ENCODE measurements at places on chromosomes 7 and 10.

DNA sequence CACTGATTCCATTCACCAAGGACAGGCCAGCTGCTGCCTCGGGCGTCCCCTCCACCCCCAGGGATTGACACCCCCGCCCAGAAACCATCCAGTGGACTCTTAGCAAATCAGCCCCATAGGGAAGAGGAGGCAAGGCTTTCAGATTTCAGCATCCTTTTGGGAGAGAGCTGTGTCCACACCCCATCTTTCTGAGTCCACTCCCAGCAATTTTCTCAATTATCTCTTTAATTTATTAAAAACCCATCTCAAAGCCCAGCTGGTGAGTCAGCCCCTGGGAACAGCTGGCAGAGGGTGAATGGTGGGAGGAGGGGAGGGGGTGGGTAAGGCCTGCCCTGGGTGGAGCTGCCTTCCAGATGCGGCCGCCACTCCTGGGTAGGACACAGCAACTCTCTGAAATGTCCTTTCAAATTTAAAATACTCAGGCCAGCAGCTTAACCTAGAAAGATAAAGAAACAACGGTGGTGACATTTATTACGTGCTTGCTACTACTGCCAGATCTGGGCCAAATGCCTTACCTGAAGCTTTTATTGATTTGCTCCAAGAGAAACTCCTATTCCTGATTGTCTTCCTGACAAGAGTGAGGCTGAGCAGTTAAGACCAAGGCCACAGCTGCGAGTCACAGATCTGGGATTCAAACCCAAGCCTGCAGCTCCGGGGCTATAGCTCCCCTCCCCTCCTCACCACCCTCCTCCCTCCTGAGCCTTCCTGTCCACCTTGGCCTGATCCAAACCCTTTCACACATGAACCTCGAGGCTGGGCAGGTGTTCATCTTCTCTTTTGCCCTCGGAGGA, 120.4 kb downstream of the RGS10 start:
- no peak for DNase-seq

DNA sequence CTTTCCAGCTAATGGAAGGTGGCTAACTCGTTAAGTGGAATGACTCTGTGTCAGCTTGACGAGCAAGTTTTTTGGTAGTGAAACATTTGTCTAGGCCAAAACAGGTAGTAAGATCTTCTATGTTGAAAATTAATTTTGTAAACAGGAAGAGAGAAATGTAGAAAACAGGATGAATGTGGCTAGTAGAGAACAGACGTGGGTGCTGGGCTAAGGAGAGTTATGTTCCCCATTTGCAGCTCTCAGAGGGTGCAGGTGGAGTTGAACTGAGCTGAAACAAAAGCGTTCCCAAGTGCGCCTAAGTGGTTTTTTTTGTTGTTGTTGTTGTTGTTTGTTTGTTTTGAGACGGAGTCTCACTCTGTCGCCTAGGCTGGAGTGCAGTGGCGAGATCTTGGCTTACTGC, 59.5 kb upstream of the SRPK2 start:
- no peak for DNase-seq

DNA sequence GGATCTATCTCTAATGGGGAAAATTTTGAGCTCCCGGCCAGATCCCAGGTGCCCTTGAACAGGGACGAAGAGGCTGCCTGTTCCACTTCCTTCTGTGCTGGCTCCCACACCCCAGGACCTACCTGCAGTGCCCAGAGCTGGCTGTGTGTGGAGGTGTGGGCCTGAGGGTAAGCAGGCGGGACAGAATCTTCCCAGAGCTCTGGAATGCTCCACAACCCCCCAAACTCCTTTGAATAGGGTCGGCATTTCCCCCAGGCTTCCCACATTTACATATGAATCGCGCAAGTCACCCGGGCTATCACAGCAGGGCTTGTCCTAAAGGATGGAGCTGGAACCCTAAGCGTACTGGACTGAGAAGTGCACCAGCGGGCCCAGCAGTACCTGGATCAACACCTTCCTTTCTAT, 95.9 kb downstream of the DNMBP start:
- DNase-seq: no peak

DNA sequence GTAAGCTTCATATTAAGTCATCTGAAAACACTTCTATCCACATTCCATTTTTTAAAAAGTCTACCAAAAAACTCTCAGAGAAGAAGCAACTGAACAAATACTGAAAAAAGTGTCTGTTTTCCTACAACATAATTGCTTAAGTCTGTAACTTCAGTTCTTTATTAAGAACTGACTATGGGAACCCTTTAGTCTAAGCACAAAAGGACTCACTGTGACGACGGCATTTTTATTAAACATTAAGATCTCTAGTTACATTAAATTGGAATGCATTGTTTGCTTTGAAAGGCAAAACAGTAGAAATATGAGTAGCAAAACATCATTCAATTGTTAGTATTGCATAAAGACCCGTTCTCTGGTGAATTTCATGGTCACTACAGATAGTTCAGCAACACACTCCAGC, 5.8 kb upstream of the FAM3C start:
- no peak for DNase-seq

DNA sequence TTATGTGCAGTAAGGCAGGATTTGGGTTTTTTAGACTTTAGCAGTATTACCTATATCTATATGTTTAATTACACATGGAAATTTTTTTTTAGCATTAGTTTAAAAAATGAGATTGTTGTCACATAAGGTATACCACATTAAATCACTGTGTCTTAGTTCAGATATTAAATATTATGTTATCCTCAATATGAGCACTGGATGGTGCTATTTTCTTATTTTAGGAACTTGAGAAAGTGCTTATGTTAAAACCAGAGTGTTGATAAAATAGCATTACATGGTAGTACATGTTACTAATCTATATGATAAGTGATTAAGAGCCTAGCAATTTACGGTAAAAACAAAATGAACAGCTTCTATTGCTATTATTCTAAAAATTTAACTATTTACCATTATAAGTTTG, 28.8 kb downstream of the MIOS start:
- DNase-seq: no peak

- DNase-seq: no peak
Measured at GRCh38 chr7:83487801-83488200, 161.1 kb downstream of the SEMA3E start.

GRCh38 chr7:138008588-138009349, 6.9 kb upstream of the CREB3L2 start:
- DNase-seq: no peak

- DNase-seq: no peak
Measured at GRCh38 chr7:159091480-159092475, 52.9 kb downstream of the VIPR2 start.

- DNase-seq: no peak
Measured at GRCh38 chr10:132809232-132810140, 23.5 kb upstream of the NKX6-2 start.

DNA sequence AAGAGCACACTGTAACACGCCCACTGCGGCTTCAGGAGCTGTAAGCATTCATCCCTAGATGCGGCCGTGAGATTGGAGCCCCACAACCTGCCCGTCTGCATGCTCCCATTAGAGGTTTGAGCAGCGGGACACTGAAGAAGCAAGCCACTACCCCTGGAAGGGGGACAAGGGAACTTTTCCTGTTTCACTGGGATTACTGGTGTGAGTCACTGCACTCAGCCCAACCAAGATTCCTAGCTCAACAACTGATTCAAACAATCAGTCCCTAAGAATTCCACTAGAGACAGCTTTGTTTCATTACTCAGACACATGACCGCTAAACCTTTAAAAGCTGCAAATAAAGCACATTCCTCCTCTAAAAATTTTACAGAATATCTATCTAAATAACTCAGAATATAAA, 69.8 kb downstream of the ORC5 start:
- DNase-seq: no peak

DNA sequence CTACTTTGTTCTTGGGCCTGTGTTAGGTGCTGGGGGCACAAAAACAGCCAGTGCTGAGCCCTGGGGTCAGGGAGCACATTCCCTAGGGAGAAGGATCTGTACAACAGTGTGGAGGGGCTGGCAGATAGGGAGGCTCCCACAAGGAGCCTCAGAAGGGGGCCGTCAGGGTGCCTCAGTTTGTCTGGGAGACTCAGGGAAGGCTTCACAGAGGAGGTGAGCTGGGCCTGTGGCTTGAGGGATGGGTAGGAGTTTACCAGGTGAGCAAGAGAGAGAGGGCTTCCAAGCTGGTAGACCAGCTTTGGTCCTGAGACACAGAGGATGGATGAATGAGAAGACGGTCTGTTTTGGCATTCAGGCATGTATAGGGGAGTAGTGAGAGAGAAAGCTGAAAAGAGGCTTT, 52.1 kb downstream of the CAMK1D start:
- DNase-seq: no peak

DNA sequence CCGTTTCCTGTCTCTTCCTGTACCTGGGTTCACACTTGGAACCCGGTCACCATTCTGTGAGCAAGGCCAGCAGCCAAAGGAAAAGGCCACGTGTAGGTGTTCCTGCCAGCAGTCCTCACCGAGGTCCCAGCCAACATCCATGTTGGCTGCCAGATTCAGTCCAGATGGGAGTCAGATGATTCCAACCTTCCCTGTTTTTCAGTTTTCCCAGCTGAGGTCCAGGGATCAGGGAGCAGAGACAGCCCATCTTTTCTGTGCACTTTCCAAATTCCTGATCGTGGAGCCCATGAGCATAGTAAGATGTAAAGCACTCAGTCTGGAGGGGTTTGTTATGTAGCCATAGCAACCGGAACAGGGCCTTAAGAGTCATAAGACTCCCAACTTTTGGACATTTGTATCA, 3.9 kb upstream of the PVRIG start:
- no peak for DNase-seq

- no peak for DNase-seq
Measured at GRCh38 chr7:130831817-130832481, 97.9 kb upstream of the KLF14 start.

DNA sequence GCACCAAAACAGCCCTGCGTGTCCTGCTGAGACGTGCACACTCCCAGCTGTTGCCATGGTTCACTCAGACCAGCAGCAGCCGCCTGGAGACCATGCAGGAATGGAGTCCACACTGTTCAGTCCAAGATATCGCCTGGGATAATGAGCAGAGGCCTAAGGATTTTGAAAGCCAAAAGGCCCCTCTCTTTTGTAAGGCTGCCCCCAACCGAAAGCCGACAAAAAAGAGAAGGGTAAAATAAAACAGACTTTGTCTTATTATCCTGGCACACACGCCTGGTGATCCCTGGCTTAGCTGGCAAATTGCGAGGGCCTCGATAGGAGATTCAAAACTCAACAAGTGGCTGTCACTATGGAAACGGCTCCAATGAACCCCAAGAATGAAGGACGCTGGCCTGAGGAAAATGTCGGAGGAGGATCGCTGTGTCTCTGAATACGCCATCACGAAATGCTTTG, 263.6 kb downstream of the SKIDA1 start:
- DNase-seq: no peak

DNA sequence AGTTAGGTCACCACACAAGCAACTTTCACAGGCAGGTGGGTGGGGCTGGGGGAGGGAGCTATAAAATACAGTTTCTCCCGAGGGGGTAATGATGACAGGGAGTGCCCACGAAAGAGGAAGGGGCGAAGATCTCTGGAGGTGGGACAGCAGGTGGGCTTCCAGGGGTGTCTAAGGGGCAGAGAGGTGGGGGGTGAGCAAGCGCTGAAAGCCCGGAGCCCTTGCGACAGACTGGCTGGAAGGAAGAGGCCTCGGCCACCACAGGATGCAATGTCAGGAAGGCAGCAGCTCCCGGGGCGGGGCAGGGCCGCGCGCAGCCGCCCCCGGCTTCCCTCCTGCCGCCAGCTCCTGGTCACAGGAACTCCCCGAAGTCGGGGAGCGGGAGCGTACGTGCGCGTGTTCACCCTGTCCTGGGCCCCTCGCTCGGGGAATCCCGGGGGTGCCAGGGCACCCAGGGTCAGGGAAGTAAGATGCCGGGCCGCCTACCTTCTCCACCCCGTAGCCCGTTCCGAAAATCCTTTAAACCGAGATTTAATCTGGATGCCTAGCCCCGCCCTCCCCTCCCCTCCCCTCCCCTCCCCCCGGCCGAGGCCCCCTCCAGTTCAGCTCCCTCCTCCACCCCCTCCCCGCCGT, 105.2 kb upstream of the PPIF start:
- DNase-seq: no peak

- DNase-seq: no peak
Measured at GRCh38 chr10:62166331-62167131, 102.1 kb downstream of the RTKN2 start.

- DNase-seq: no peak
Measured at GRCh38 chr7:132138817-132139216, 437.5 kb downstream of the PLXNA4 start.

GRCh38 chr10:44259090-44259874, 125.6 kb downstream of the CXCL12 start:
- no peak for DNase-seq

- DNase-seq: no peak
Measured at GRCh38 chr10:114492351-114493037, 88.2 kb upstream of the AFAP1L2 start.

DNA sequence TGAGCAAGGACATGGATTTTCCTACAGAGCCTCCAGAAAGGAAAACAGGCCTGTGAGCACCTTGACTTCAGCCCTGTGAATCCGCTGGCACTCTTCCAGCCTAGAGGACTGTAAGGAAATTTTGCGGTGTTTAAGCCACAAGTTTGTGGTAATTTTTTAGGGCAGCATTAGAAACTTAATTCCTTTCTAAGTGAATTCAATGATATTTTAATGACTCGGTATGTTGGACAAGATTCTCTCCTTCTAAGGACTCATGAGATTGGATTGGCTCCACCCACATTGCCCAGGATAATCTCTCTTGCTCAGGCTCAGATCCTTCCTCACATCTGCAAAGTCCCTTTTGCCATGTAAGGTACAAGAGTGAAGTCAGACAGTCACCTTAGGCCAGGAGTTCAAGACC, 4.5 kb downstream of the LYZL2 start:
- no peak for DNase-seq

GRCh38 chr10:48623607-48624132, 18.8 kb upstream of the ARHGAP22 start:
- no peak for DNase-seq

DNA sequence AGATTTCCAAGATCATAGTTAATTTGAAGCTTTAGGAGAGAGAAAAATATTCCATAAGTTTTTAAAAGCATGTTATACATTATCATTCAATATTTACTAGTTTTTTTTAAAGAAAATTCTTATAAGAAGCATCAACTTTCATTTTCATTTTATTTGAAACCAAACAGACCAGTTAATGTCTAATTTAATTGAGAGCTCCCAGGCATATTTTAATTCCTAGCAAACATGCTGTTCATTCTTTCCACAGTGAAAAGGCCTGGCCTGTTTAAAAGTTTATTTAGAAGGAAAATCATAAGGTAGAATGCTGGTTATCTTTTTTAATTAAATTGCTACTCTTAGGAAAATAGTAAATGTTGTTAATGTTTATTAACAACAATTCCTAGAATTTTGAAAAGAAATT, 324.4 kb downstream of the PCLO start:
- DNase-seq: no peak

DNA sequence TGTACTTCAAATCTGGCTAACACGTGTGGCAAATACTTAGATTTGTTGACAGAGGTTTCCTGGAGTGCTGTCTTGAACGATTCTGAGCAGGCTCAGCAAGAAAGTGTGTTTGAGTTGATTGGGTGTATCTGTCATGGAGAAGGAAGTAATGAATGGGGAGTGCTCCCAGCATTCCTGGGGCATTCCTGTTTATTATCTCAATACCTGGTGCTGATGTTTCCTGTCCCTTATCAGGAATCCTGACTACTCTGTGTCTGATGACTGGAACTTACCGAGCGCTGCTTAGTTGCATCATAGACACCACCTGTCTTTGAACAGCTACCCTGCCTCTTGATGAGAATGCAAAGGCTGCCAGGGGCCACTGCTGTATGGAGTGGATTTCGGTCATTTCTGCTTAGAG, 41.0 kb upstream of the TMEM248 start:
- DNase-seq: no peak
